PC-9 (cell line): ENCODE measurements at places on chromosomes 5 and 9.

GRCh38 chr5:154758977-154759376 is 3.8 kb downstream of the LARP1 start:
- DNase-seq, result no peak

DNA sequence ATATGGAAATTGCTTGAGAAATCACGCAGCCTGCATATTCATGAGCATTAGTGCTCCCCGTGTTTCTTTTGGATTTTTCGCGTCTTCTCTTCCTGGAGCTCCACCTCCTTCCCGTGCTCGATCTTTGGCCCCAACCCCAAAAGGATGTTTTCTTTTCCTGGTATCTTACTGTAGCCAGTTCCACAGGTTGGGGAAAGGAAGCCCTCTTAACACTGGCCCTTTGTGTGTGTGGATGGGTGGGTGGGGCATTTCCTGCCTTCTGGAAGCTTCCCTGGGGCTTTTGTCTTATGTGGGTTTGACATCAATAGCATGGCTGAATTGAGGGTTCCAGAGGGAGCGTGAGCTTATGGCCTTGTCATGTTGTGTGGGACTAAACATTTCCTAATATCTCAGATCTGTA is 21.9 kb downstream of the STXBP1 start:
- no peak for DNase-seq

DNA sequence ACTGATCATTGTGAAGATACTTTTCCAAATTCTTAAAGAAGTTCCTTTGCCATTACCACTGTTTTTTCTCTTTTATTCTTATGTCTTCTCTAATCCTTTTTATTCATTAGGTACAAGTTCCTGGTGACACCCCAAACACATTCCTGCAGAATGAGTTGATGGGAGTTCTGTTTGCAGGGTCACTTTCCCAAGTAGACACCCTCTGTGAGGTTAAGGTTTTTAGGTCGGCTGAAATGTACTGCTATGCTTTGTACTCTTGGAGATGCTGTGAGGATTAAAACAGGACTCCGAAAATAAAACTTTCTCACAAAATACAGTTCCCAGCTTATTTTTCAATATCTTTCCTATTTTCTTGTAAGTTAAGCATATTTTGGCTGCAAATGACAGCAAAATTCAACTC is 143.3 kb upstream of the TLE4 start:
- DNase-seq, result no peak

- no peak for DNase-seq
Observed at GRCh38 chr5:51890435-51891116, 507.3 kb downstream of the ISL1 start.

DNA sequence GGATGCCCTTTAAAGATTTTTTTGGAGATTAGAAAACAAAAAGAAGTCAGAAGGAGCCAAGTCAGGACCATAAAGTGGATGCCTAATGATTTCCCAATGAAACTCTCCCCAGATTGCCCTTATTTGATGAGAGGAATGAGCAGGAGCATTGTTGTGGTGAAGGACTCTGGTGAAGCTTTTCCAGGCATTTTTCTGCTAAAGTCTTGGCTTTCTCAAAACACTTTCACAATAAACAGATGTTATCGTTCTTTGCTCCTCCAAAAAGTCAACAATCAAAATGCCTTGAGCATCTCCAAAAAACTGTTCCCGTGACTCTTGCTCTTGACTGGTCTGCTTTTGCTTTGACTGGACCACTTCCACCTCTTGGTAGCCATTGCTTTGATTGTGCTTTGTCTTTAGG is 121.8 kb downstream of the CAAP1 start:
- DNase-seq, result no peak
